ENCODE measurements at places on chromosomes 4 and X. TPM values are rescaled to one million over a fixed set of nuclear protein-coding genes. Genes with fewer than 3 reads are reported as not detected.

DNA sequence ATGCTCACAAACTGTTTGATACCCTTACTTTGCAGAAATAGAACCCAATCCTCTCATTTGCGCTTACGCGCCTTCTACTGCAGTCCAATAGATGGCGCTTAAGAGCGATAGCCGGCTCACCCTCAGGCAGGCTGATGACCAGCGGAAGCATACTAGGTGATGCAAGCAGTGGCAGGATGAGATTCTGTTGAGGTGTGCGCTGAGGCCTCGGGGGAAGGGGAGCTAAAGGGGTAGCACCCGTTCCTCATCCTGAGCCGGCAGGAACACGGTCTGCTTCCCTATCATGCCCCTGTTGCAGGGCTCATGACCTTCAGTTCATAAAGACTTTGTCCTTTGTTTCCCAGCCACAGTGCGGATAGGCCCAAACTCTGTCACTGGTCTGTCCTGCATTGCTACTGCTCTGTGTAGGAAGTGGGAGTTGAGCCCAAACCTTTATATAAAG is 628.9 kb downstream of the TLL1 start:
- ATAC-seq, result no peak

DNA sequence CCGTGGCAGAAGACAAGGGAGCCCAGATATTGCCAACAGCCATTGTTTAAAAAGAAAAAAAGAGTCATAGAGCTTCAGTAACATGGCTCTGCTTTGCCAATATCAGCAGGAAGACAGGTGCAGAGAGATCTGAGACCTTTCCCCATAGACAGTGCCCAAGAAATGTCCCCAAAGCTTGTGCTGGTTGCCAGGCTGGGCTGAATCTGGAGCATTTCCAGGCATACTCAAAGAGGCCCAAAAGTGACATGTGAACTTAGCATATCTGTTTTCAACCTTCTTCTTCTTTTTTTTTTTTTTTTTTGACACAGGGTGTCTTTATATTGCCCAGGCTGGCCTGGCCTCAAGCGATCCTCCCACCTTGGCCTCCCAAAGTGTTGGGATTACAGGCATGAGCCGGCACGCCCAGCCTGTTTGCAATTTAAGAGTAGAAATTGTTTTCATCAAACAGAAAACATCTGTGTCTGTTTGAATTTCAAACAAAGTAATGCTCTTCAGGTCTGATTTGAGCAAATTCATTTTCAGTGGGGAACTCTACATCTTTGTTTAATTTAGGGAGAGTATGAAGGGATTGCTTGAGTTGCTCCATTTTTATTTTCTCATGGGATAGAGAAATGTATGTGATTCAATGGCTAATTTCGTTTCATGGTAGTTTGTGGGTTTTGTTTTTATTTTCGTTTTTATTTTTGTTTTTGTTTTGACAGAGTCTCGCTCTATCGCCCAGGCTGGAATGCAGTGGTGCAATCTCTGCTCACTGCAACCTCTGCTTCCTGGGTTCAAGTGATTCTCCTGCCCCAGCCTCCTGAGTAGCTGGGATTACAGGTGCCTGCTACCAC is 56.6 kb upstream of the RBM47 start:
- no peak for ATAC-seq

The SPANXA1 gene
- not detected for total RNA-seq

GRCh38 chr4:14167876-14168510 is 540.5 kb upstream of the BOD1L1 start:
- no peak for ATAC-seq

DNA sequence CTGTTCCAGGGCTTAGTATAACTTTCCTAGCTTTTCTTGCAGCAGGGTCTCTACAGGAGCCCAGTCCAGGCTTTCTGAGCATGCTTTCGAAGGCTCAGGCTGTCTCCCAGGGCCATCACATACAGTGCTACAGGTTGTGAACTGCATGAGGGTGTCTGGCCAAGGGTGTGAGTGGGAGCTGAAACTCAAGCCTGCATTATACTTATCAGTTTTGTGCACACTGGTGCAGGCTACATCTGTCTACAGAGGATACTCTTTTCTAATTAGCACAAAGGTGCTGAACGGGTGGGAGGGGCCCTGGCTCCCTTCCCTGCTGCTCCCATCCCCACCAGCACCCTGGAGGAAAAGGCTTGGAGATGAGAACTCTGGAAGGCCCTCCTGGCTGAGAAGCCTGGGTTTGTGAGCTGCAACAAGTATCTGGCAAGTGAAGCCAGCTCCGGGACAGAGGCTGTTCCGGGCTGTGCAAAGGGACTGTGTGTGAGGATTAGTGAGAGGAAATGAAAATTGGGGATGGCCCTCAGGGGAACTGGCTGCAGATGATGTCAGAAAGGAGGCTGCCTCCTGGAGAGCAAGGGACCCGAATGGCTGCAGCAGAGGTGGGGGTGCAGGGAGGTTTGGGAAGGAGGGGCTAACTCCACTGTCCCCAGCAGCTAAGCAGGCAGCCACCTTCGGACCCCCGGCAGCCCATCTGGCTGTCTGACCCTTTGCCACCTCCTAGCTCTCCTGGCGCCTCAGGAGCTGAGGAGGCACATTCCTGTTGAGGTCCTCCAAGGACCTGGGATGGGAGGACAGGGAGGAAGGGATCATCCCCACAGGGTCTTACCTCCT is 68.5 kb downstream of the EFNB1 start:
- no peak for ATAC-seq

The VSIG1 gene
- total RNA-seq, result 4.5 TPM

- ATAC-seq, result no peak
These were observed 399.6 kb upstream of the NDST3 start for GRCh38 chr4:117634716-117635115.

DNA sequence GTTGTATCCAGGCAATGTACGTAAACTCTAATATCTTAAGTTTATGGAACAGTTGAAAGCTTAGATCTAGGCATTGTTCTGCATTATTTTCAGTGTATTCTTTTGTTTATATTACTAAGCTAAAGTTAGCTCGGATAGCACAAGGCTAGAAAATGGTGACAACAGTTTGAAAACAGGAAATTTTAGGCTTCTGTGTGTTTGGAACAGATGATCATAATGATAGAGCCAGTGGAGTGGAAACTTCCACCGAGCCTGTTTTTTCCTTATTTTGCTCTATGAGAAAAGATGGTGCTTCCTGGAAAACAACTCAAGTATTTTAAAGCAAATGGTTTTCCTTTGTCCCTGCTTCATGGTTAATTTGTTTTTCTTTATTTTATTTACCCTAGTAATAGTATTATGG is 70.8 kb downstream of the GAB1 start:
- ATAC-seq, result no peak

GRCh38 chrX:57607295-57608187 is 15.7 kb downstream of the ZXDB start:
- peak; percentile 59 for ATAC-seq

The CYP2U1 gene
- total RNA-seq, result 4.9 TPM

DNA sequence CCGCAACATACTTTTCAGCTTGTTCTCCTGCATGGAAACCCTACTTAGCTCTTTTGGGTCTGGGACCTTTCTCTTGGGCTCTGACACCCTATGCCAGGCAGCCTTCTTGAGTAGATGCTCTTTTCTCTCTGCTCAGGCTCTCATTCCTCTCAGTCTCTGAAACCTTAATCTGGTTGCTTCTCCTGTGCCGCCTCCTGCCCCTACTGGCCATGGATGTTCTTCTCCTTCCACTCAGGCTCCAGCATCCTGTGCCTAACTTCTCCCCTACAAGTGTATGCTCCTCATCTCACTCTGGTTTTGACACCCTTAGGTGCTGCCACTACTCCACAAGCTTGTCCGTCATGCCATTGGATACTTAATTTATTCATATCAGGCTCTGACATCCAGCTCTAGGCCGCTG is 15.2 kb downstream of the BLTP1 start:
- no peak for ATAC-seq

- ATAC-seq, result no peak
These were observed 470.4 kb upstream of the GALNT7 start for GRCh38 chr4:172698256-172698655.

GRCh38 chr4:176482972-176483371 is 163.2 kb downstream of the SPCS3 start:
- ATAC-seq, result no peak

DNA sequence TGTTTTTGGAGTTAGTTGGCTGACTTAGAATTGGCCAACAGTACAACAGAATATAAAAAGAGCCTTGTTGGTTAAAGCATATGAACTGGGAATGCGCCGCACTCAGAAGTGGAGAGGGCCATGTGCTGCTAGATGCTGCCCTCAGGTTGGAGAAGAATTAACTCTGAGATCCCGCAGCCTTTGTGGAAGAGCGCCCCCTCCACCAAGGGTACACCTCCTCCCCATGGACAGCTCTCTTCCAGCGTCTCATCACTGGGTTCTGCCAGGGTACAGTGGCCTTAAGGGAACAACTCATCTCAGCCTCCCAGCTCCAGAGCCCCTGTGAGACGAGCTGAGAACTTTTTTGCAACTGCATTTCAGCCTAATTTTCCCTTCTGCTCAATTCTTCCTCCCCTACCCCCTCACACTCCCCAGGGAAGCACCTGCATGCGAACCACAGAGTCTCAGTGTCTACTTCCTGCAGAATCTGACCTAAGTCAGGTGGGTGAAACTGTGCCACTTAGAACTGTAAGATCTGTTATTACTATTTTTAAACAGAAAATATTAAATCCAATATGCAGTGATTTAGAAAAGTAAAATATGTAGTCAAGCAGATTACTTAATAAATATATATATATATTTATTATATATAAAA is 380.6 kb downstream of the RAB28 start:
- ATAC-seq, result no peak

DNA sequence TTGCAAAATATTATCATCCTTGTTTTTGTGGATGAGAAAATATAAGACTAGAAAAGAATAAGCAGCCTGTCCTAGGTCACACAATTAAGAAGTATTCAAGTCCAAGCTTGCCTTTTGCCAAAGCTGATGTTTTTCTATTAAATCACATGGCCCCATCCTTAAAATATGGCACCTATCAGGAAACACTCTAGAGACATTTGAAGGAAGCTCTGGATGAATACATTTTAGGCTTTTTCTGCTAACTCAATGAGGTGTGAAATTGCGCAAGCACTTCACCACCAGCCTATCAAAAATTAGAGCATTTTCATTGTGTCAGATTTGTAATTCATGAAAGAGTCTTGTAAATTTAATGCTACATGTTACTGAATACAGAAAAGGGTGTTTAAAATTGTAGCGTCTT is 251.1 kb upstream of the MAD2L1 start:
- ATAC-seq, result peak; percentile 35

GRCh38 chr4:172751550-172751949 is 417.1 kb upstream of the GALNT7 start:
- no peak for ATAC-seq

The P2RY4 gene
- total RNA-seq, result not detected

- no peak for ATAC-seq
These were observed 1401.6 kb downstream of the ADGRL3 start for GRCh38 chr4:62601737-62602136.

- no peak for ATAC-seq
These were observed 26.4 kb upstream of the SCML1 start for GRCh38 chrX:17710871-17711301.

The REPS2 gene
- total RNA-seq, result 5.1 TPM

The TCP11X2 gene
- total RNA-seq, result not detected

DNA sequence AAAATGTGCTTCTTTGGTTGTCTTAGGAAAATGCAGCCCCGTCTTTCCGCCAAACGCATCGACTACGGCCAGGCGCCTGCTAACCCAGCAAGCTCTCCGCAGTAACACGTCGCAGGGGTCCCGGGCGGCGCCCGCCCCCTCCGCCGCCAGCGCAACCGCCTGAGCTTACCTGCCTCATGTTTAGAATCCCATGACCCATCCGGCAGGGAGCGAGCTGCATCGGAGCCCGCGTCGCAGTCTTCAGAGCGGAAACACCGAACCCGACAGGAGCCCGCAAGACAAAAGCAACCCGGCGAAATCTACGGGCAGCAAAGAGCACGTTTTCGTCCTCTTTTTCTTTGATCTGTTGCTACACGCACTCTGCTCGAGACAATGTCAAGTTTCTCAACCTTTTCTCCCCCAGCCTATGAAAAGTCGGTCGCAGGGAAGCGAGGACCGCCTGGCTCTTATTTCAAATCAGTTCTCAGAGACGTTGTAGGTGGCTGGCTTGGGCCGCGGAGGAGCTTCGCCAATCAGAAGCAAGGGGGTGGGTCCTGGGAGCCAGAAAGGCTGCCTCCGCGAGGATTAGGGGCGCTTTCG is at the start of gene MID1:
TSS of gene MID1 (minus strand) at position 465 of the 579 bp plus-strand sequence. CDS start 53,038 bp downstream, outside the sequence.
- ATAC-seq, result peak; percentile 88

The DDX53 gene
- not detected for total RNA-seq

- peak; percentile 93 for ATAC-seq
These were observed 17.8 kb upstream of the CHIC2 start for GRCh38 chr4:54082168-54082567.

The FHDC1 gene
- 13.6 TPM for total RNA-seq

The CDKL5 gene
- total RNA-seq, result 1.6 TPM

GRCh38 chrX:78104447-78105176 is 564 bp downstream of the PGK1 start:
- no peak for ATAC-seq

The ADAM29 gene
- not detected for total RNA-seq

DNA sequence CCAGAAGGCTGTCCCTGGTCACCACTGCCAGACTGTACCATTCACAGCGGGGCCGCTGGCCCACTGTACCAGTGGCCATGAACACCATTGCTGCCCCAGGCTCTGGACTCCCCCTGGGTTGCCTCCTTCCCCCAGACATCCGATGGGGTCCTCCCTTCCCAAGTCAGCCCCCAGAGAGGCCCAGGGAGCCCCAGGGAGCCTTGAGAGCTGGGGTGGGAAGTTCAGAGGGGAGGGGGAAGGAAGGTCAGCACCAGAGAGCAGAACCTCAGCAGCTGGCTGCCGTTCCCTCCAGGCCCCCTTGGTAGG is 441 bp upstream of the ARHGAP4 start:
- no peak for ATAC-seq

The FAM200B gene
- total RNA-seq, result 68.9 TPM

The NSUN7 gene
- total RNA-seq, result 0.73 TPM

DNA sequence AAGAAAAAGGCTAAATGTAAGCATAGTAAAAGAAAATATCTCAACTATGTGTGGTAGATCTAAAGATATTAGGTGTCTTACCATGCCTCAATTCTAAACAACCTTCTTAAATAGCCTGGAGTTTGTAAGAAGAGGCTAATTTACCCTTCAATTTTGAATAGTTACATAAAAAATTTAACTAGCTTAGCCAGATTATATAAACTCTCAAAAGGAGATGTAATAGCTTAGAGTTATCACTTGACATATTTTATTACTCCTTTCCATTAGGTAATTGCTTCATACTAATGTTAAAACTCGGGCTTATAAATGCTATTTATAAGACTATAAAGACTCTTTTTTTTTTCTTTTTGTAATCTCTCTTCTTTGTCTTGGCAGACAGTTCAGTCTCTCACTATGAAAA is 297.5 kb upstream of the PABPC4L start:
- no peak for ATAC-seq

The SEPTIN6 gene
- total RNA-seq, result 47.4 TPM

GRCh38 chr4:154564311-154564710 is 1.5 kb downstream of the FGB start:
- ATAC-seq, result no peak

GRCh38 chrX:85627363-85627762 is 247.9 kb upstream of the POF1B start:
- no peak for ATAC-seq

The GRK4 gene
- total RNA-seq, result 21.7 TPM

The SHOX gene
- 0.13 TPM for total RNA-seq

DNA sequence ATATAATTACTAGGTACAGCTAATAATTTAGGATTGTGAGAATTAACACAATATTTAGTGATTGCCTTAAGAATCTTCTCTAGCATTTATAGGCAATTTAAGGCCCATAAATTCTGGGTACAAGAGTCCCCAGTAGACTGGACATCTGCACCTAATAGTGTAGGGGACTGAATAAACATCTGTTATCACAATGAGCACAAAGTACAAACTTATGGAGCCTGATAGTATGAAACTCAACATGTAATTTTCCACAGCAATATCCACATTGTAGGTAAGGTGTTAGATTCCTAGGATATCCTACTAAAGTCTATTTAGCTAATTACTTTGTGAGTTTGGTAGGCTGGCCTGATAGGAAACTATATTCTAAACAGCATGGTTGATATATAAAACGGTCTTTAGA is 178.3 kb downstream of the FAM13A start:
- no peak for ATAC-seq
